CD4-positive, alpha-beta memory T cell (primary cell): ENCODE measurements at places on chromosomes 2 and 18. TPM values are rescaled to one million over a fixed set of nuclear protein-coding genes. Genes with fewer than 3 reads are reported as not detected.

The VWC2L gene
- not detected for polyA plus RNA-seq

GRCh38 chr2:105674859-105675541, 69.7 kb upstream of the NCK2 start:
- DNase-seq, result peak; percentile 6

- no peak for DNase-seq
These were observed 111.9 kb upstream of the SYT4 start for GRCh38 chr18:43389163-43389562.

DNA sequence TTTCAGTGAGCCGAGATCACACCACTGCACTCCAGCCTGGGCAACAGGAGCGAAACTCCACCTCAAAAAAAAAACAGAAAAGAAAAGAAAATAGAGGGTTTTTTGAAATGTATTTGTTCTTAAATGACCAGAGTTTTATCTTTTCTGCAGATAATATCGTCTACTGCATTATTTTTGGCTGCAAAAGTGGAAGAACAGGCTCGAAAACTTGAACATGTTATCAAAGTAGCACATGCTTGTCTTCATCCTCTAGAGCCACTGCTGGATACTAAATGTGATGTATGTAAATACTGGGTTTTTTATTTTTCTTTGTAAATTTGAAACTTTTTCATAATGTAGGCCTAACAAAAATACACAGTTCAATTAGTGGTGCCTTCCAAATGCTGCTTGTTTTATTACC, 18.1 kb downstream of the CCNT2 start:
- DNase-seq, result no peak
